ENCODE measurements at places on chromosomes 6 and 20. TPM values are rescaled to one million over a fixed set of nuclear protein-coding genes. Genes with fewer than 3 reads are reported as not detected.

GRCh38 chr6:22826961-22827360, 257.6 kb downstream of the HDGFL1 start:
- DNase-seq: no peak

DNA sequence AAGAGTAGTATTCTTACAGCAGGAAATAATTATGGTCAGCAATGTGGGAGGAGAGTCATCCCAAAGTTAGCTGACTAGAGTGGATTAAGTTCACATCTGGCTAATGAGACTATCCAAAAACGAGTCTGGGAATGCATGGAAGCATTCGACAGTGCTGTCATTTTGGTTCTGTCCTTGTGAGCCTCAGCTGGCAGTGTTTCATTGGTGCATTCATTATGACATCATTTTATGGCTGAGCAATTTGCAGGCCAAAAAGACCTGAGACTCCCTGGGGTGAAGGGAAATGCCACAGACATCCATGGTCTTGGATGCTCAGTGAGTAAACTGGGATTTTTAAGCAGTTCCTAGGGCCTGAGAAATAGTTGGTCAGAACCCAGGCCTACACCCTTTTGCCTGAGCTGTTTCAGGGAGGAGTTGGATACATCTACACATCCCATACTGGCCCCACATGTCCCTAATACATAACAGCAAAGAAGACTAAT, 196.4 kb upstream of the CCN2 start:
- no peak for DNase-seq

DNA sequence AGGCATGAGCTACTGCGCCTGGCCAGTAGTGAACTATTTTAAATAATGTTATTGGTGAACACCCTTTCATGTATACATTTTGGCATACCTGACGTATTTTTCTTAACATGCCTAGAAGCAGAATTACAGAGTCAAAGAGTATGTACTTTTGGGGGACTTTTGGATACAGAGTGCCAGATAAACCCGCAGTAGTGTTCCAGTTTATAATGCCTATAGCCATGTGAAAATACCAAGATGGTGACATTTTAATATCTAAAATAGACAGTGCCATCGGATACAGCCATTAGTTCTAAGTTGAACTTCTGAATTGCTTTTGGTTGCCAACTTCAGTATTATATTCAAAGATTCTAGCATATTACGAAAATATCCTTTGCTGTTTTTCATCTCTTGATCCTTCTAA, 20.3 kb downstream of the TM9SF4 start:
- no peak for DNase-seq

DNA sequence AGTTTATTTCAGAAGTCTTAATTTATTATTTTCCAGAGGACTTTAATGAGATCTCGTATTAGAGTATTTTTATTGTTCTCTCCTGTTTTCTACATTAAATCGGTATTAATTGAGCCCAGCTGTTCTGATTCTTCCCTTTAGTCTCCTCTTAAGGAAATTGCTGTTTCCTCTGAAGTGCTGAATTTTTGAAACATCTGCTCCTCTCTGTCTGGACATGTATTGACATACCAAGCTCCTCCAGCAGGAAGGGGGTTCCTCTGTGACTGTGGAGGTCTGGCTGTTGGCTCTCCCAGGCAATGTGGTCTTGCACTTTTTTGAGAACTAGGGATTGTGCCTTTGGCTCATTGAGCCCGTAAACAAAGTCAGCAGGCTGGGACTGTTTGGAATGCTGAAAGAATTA, 74.9 kb downstream of the MAP3K4 start:
- DNase-seq: no peak

DNA sequence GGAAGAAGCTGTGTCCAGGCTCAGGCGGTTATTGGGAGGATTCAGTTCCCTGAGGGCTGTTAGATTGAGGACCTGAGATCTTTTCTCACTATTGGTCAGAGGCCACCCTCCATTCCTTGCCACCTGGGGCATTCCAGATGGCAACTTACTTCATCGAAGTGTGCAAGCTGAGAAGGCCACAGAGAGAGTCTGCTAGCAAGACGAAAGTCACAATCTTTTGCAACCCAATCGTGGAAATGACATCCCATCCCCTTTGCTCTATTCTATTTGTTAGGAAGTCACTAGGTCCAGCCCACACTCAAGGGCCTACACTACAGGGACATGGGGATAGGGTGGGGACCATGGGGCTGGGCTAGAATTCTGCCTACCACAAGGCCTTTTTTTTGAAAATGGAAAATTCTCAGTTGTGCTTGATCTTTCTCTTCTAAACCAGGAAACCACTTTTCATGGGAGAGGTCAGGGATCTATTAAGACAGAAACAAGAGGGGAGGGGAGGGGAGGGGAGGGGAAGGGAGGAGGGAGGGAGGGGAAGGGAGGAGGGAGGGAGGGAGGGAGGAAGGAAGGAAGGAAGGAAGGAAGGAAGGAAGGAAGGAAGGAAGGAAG, 217.2 kb downstream of the BCAS1 start:
- DNase-seq: no peak

UNC5CL gene
- total RNA-seq: 1.8 TPM

CABLES2 gene
- 6.5 TPM for total RNA-seq
